ENCODE measurements at places on chromosomes 13 and 19.

DNA sequence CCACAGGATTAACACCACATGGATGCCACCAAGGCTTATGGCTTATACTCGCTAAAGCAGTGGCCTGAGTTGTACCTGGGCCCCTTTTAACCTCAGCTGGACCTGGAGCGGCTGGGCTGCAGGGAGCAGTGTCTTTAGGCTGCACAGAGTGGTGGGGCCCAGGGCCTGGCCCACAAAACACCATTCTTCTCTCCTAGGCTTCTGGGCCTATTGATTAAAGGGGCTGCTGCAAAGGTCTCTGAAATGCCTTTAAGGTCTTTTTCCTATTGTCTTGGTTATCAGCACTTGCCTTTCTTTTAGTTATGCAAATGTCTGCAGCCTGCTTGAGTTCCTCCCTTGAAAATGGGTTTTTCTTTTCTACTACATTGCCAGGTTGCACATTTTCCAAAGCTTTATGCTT lies 973.9 kb upstream of the PRR20A start:
- DNase-seq = no peak

GRCh38 chr13:46352805-46353204 lies 34.2 kb downstream of the RUBCNL start:
- DNase-seq = no peak

- no peak for DNase-seq
Observed at GRCh38 chr13:27137759-27138158, 33.9 kb downstream of the USP12 start.

GRCh38 chr19:30799865-30800755 lies 427.9 kb downstream of the ZNF536 start:
- peak; percentile 75 for DNase-seq

GRCh38 chr13:105816994-105817393 lies 718.5 kb downstream of the EFNB2 start:
- no peak for DNase-seq

DNA sequence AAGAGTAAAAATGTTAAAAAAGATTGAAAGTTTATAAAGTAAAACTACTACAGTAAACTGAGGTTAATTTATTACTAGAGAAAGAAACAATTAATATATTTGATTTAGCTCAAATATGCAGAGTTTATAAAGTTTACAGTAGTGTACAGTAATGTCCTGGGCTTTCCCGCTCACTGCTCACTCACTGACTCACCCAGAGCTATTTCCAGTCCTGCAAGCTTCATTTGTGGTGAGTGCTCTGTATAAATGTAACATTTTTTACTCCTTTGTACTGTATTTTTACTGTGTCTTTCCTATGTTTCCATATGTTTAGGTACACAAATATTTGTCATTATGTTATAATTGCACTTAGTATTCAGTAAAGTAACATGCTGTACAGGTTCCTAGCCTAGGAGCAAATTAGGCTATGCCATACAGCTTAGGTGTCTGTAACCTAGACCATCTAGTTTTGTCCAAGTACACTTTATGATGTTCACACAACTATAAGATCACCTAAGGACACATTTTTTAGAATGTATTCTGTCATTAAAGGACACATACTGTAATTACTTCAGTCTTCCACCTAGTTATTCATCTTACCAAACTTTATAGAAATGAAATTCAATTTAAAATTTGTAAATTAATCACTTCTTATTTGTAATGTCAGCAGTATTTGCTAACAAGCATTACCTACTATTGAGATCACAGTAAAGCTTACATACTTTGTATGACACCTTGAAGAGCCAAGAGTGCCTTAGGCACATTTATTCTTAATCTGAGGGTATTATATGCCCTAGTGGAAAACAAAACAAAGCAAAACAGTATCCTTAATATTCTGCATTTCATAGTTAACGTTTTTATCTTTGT lies 683.4 kb downstream of the PCDH9 start:
- no peak for DNase-seq

DNA sequence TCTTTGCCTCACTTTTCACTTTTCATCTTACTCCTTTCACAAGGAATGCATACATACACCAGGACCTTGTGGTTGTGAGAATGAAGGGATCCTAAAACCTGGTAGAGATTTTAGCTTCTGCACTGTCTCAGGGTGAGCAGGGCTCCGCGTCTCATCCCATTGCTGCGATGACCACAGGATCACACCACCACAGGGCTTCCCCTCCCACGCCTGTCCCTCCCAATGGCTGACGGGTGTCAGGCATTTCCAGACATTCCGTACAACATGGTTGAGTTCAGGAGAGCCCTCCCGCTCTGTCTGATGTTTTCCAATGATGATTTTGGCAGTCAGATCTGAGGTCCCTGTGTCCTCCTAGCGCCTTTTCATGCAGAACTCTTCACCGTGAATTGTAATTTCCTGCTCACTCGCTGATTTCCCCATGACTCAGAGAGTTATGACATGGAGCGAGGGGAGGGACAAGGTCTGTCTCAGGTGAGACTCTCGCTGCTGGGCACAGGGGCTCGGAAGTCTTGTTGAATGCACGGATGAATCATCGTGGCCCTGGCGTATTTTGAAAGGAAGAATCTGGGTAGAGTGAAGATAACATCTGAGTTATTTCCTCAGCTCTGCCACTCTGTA lies 102.8 kb downstream of the TEX29 start:
- DNase-seq = peak; percentile 32

- no peak for DNase-seq
Observed at GRCh38 chr13:41490371-41491015, 33.1 kb downstream of the RGCC start.

- DNase-seq = peak; percentile 62
Observed at GRCh38 chr13:25046985-25047511, 48.9 kb upstream of the PABPC3 start.

DNA sequence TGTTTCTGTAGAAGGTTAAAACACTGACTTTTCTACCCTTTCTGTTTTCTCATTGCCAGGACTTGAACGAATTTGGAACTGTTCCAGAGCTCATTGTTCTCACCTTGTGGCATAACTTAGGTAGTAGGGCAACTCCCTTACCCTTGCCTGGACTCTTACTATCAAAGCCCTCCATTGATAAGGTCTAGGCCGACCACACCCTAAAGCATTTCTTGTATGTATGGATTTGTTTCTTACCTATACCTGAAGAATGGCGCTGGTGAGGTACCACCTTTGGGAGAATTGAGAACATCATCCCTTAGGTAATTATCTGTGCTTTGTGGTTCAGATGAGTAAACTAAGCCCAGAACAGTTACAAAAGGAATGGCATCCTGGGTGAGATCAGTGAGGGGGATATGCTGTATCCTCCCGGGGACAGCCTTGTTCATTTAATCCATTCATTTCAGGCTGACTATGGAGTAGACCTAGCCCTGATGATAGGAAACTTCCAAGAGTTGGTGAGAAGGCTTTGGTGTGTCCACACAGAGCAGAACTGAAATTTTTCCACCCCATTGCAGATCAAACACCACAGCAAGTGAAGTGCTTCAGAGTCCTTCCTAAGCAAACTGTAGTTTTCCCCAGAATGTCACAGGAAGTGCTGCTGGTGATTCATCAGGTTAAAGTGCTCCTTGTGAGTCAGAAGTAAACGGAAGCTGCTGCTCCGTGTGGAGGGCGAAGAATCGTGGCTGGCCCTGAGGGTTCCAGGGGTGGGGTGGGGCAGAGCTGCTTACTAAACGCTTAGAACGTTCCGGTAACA lies 113.0 kb downstream of the TEX26 start:
- peak; percentile 76 for DNase-seq

DNA sequence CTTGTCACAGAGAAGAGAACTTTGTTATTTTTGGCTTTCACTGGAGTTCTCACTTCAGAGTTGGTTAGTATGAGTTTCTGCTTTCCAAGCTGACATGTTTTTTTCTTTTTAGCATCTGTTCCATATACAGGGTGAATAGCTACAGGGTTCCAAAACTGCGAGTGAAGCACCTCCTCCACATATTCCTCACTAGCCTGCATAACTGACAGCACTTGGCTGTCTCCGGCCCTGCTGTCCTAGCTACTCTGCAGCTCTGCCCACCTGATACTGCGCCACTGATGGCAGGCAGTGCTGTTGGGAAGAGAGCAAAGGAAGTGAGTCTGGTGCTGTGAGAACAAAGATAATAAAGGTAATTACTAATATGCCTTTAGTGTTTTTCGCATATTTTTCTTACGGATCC lies 6.8 kb downstream of the ATP8A2 start:
- DNase-seq = no peak

DNA sequence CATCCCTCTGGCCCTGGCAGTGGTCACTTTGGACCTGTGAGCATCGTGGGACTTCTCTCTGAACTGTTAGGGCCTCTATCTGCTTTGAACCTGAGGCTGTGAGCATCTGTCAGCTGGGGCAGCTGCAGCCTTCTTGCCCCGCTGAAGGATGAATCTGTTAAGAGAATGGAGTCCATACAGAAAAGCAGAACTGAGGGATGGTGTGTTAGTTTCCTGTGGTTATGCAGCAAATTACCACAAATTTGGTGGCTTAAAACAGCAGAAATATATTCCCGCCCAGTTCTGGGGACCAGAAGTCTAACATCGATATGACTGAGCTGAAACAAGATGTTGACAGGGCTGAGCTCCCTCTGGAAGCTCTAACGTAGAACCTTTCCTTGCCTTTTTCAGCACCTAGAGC lies 1.6 kb upstream of the ZNF497 start:
- DNase-seq = no peak

GRCh38 chr19:47209319-47210179 lies 21.4 kb downstream of the BBC3 start:
- no peak for DNase-seq

GRCh38 chr13:79867254-79867653 lies 386.3 kb downstream of the NDFIP2 start:
- DNase-seq = no peak

GRCh38 chr19:21434967-21435544 lies 38.1 kb downstream of the ZNF493 start:
- DNase-seq = no peak

GRCh38 chr13:47459512-47459911 lies 541.6 kb downstream of the SUCLA2 start:
- DNase-seq = no peak

GRCh38 chr13:76882431-76882830 lies 3.8 kb downstream of the KCTD12 start:
- no peak for DNase-seq

DNA sequence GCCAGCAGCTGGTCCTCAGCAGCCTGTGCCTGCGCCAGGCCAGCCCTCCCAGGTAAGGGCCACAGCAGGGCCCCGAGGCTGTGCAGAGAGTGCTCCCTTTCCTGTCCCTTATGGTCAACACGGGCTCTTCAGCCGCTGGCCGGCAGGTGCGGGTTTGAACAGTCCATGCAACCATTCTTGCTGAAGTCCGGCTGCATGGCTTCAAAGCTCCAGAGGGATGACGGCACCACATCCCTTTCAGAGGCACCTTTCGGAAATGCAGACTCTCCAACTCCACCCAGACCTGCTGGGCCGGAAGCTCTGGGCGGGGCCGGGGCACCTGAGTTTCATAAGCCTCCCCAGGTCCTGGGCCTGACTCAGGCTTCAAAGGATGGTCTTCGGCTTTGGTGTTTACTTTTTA lies 81.3 kb downstream of the SPACA7 start:
- no peak for DNase-seq

DNA sequence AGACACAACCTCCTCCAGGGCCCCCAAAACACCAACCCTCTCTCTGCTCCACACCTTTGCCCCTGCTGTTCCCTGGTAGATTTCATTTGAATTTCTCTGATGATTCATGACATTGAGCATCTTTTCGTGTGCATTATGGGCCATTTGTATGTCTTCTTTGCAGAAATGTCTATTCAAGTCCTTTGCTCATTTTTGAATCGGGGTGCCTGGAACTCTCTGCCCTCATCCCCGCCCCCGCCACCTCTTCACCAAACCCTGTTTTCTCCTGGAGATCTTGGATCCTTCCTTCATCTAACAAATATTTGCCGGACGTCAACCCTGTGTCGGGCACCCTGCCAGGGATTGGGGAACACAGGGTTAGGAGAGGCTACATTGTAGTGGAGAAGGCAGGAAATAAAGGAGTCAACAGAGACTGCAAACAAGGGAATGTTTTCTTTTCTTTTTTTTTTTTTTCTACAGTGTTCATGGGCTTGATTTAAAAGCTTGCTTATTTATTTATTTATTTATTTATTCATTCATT lies 25.5 kb upstream of the SLC1A5 start:
- peak; percentile 59 for DNase-seq

- no peak for DNase-seq
Observed at GRCh38 chr19:17268754-17269153, 1.5 kb downstream of the BABAM1 start.

- peak; percentile 80 for DNase-seq
Observed at GRCh38 chr13:38686577-38687245, at the start of gene FREM2. Gene FREM2, plus strand, starts transcription at chr13:38687077. Its CDS starts 268 bp downstream, at chr13:38687345.

- no peak for DNase-seq
Observed at GRCh38 chr13:98930151-98930591, 47.7 kb downstream of the DOCK9 start.

GRCh38 chr13:27327633-27328032 lies 57.0 kb downstream of the RASL11A start:
- DNase-seq = no peak

DNA sequence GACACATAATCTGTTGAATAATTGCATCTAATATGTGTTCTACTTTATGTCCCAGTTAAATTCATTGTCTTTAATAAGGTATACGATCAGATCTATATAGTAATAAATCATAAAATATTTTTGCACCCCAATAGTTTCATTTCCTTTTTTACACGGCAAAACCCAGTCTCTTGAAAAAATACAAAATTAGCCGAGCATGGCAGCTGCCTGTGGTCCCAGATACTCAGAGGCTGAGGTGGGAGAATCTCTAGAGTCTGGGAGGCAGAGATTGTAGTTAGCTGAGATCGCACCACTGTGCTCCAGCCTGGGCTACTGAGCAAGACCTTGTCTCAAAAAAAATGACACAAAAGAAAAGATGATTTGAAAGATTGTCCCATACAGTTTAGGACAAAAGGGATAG lies 52.3 kb upstream of the PARP4 start:
- DNase-seq = no peak

DNA sequence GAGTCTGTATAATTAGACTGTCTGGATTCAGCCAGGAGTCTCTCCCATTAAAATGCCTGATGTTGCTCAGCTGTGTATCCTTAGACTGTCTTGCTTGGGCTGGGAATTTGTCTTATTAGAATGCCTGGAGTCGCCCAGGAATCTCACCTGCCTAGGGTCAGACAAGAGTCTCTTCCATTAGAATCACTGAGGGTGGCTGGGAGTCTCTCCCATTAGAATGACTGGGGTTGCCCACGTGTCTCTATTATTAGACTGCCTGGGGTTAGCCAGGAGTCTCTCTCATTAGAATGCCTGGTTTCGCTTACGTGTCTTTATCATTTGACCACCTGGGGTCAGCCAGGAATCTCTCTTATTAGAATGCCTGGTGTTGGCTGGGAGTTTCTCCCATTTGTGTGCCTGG lies 1450.0 kb downstream of the UQCRFS1 start:
- DNase-seq = no peak
